ENCODE measurements at places on chromosomes 6 and 20. TPM values are rescaled to one million over a fixed set of nuclear protein-coding genes. Genes with fewer than 3 reads are reported as not detected.

Gene ATXN1
- polyA plus RNA-seq, result 16.2 TPM

Gene COL19A1
- 4.3 TPM for polyA plus RNA-seq

DNA sequence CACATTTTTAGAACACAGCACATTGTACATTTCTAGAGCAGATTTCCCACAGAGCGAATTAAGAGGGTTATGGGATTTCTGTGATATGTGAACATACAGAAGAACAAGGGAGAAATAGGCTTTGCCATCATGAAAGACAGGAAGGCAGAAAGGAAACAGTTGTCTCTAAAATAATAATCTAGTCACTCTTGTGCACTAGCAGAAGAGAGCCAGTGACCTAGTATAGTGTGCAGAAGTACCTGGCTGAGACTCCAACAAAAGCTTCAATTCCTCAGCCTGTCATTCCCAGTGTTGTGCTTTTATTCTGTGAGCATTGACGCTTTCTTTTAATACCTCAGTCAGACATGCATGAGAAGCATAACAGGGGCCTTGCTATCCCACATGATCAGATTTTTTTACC, 17.8 kb upstream of the DCBLD1 start:
- no peak overlapping the region for H3K4me3 ChIP-seq
- no peaks in the 10 kb centered on the region for H3K27me3 ChIP-seq
- DNase-seq, result no peak

Gene TDP2
- 50.5 TPM for polyA plus RNA-seq

GRCh38 chr6:41712651-41713103, 22.7 kb downstream of the TFEB start:
- H3K27ac ChIP-seq, result peak overlapping the region; percentile 84
- no peaks in the 10 kb centered on the region for H3K27me3 ChIP-seq
- H3K4me3 ChIP-seq, result no peak overlapping the region
- H3K36me3 ChIP-seq, result peaks cover 19% of the 10 kb centered on the region
- peaks cover 63% of the 10 kb centered on the region for H3K4me1 ChIP-seq

GRCh38 chr6:135054226-135054568, 425 bp downstream of the HBS1L start:
- H3K36me3 ChIP-seq, result peaks cover 8% of the 10 kb centered on the region
- H3K4me3 ChIP-seq, result peak overlapping the region; percentile 89
- H3K27ac ChIP-seq, result peak overlapping the region; percentile 94
- H3K27me3 ChIP-seq, result no peaks in the 10 kb centered on the region

GRCh38 chr6:98695091-98695801, 139.1 kb upstream of the POU3F2 start:
- no peak overlapping the region for H3K4me3 ChIP-seq
- no peaks in the 10 kb centered on the region for H3K4me1 ChIP-seq

GRCh38 chr6:116667623-116668022, 943 bp downstream of the ZUP1 start:
- DNase-seq, result no peak
- H3K4me3 ChIP-seq, result peak overlapping the region; percentile 92
- no peaks in the 10 kb centered on the region for H3K36me3 ChIP-seq
- no peaks in the 10 kb centered on the region for H3K27me3 ChIP-seq
- no peaks in the 10 kb centered on the region for H3K4me1 ChIP-seq
- peak overlapping the region; percentile 92 for H3K27ac ChIP-seq

GRCh38 chr20:3222635-3223600, 13.6 kb downstream of the ITPA start:
- H3K4me3 ChIP-seq, result no peak overlapping the region
- H3K27me3 ChIP-seq, result no peaks in the 10 kb centered on the region
- H3K27ac ChIP-seq, result peak overlapping the region; percentile 58
- no peak for DNase-seq

Gene HLA-G
- polyA plus RNA-seq, result 2.0 TPM

DNA sequence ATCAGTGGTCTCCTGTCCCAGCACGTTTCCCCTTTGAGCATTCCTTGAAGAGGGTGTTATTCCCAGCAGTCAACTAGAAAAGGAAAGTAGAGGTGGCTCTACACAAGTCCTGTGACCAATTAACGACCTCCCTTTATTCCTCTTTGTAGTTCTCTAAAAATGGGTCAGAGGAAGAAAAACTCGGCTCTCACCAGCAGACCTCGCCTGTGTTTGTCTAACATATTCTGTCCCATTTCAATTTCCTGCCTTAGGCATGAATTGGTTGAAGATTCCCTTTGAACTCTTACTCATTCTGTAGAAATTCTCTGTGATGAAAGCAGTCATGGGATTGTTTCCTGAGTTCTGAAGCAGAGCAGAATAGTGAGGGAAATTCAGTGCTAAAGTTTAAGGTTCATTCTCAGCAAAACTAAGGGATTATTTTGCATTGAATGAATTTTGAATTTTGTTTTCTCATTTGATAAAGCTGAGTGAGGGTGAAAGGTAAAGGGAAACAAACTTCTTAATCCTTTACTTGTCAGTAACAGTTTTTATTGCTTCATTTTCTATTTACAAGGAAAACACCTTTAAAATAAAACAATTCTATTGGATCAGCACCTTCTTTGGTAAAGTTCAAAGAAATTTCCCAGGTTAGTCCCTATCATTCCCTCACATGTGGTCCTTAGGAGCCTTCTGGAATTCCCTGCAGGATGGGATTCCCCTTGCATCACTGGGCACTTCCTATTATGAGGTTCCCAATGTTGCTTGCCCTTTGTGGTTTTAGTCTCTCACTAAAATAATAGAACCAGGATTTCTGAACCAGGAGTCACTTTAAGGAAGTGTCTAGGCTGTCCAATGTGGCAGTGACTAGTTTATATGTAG, 105.8 kb downstream of the SLX4IP start:
- DNase-seq, result no peak
- no peak overlapping the region for H3K4me3 ChIP-seq
- H3K36me3 ChIP-seq, result no peaks in the 10 kb centered on the region
- no peaks in the 10 kb centered on the region for H3K27me3 ChIP-seq

GRCh38 chr6:149182262-149182661, 135.2 kb upstream of the TAB2 start:
- H3K36me3 ChIP-seq, result no peaks in the 10 kb centered on the region
- no peaks in the 10 kb centered on the region for H3K27me3 ChIP-seq
- no peak overlapping the region for H3K4me3 ChIP-seq
- no peak overlapping the region for H3K27ac ChIP-seq
- no peak for DNase-seq

Gene HSP90AB1
- polyA plus RNA-seq, result 1,078 TPM

Gene OSTM1
- polyA plus RNA-seq, result 6.4 TPM

DNA sequence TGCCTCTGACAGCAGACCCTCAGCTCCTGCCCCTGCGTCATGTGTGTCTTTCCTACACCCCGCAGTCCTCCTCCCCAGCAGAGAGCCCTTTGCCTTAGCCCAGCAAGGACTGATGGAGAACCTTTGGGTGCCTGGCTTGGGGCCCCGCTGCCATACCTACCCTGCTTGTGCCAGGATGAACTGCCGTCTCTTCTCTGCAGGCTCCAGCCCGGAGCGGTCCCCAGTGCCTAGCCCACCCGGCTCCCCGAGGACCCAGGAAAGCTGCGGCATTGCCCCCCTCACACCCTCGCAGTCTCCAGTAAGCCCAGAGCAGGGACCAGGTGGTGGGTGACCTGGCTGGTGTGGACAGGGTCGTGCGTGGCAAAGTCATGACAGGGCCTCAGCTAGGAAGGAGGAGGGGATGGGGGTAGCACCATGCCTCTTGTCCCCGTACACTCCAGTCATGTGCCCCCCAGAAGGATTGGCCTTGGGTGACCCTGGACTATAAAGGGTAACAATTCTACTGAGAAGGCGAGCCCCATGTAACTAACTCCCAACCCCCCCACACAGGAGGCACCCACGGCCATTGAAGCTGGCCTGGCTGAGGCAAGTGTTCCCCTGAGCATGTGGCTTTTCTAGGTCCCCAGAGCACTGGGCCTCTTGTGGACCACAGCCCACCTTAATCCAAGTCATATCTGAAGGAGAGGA, 8.3 kb downstream of the HSPA12B start:
- no peaks in the 10 kb centered on the region for H3K36me3 ChIP-seq
- no peak overlapping the region for H3K27ac ChIP-seq
- H3K4me3 ChIP-seq, result no peak overlapping the region
- no peak for DNase-seq
- H3K4me1 ChIP-seq, result no peaks in the 10 kb centered on the region

- no peaks in the 10 kb centered on the region for H3K4me1 ChIP-seq
- no peak for DNase-seq
- no peaks in the 10 kb centered on the region for H3K36me3 ChIP-seq
- no peaks in the 10 kb centered on the region for H3K27me3 ChIP-seq
- no peak overlapping the region for H3K27ac ChIP-seq
These were observed 59.0 kb downstream of the TCP11 start for GRCh38 chr6:35082046-35082732.

GRCh38 chr6:82013561-82014530, 233.7 kb downstream of the IBTK start:
- no peak overlapping the region for H3K4me3 ChIP-seq
- no peaks in the 10 kb centered on the region for H3K4me1 ChIP-seq
- no peaks in the 10 kb centered on the region for H3K36me3 ChIP-seq
- no peaks in the 10 kb centered on the region for H3K27me3 ChIP-seq
- no peak for DNase-seq
- no peak overlapping the region for H3K27ac ChIP-seq

- no peak overlapping the region for H3K27ac ChIP-seq
- H3K27me3 ChIP-seq, result no peaks in the 10 kb centered on the region
- H3K36me3 ChIP-seq, result no peaks in the 10 kb centered on the region
- no peak for DNase-seq
- no peak overlapping the region for H3K4me3 ChIP-seq
These were observed 27.0 kb upstream of the PTGIS start for GRCh38 chr20:49594931-49595315.

Gene PI16
- not detected for polyA plus RNA-seq

DNA sequence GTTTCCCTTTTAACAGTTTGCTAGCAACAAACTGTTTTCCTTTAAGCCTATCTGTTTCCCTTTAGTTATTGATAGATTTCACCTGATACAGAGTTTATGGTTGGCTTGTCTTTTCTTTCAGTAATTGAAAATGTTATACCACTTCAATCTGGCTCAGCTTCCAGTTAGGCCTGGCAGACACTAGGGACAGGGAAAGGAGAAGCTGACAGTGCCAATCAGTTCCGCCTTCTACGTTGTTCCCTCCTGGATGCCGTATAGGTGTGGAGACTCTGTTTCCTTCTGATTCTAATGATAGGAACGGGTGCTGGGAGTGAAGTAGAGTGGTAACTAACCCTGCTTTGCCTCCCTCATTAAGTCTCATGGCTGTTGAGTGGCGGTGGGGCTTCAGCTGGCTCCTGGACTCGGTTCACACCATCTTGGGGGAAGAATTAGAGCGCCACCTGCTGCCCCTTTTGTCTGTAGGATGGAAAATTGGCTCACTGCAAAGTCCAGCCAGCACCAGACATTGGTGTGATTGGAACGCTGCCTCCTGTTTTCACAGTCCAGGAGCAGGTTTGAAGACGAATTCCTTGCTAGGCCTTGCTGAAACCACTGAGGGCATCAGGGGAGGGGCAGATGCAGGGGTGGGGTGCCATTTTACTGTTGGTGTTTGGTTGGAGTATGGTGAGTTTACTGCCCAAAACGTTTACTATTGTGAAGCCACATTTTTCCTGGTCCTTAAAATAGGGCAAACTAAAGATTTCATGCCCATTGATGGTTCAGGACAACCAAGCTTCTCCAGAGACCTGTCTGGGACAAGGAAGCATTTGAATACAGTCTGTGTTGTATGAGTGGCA, 1729.5 kb downstream of the GRIK2 start:
- no peaks in the 10 kb centered on the region for H3K36me3 ChIP-seq
- H3K27me3 ChIP-seq, result no peaks in the 10 kb centered on the region
- no peak overlapping the region for H3K4me3 ChIP-seq
- H3K27ac ChIP-seq, result no peak overlapping the region
- no peak for DNase-seq

- no peak for DNase-seq
- no peaks in the 10 kb centered on the region for H3K4me1 ChIP-seq
- H3K27me3 ChIP-seq, result no peaks in the 10 kb centered on the region
- no peak overlapping the region for H3K27ac ChIP-seq
- no peaks in the 10 kb centered on the region for H3K36me3 ChIP-seq
- no peak overlapping the region for H3K4me3 ChIP-seq
These were observed 9.2 kb upstream of the CPNE1 start for GRCh38 chr20:35673884-35674283.

Gene ACTR5
- polyA plus RNA-seq, result 11.2 TPM

Data from GM12878 (cell line).